ENCODE measurements at places on chromosomes 11 and 22.
A peak's percentile ranks its signal among the peaks of the same experiment; 100 is the strongest.

GRCh38 chr11:125164422-125165110 is at the start of gene PKNOX2:
Gene PKNOX2, plus strand, starts transcription at chr11:125164751. Its CDS starts 186,555 bp downstream, at chr11:125351306.
- no peaks in the 10 kb centered on the region for H3K36me3 ChIP-seq
- DNase-seq = peak; percentile 62
- H3K4me1 ChIP-seq = peaks cover 15% of the 10 kb centered on the region
- peaks cover 81% of the 10 kb centered on the region for H3K27me3 ChIP-seq
- no peak within 1 kb of the TSS for H3K27ac ChIP-seq

DNA sequence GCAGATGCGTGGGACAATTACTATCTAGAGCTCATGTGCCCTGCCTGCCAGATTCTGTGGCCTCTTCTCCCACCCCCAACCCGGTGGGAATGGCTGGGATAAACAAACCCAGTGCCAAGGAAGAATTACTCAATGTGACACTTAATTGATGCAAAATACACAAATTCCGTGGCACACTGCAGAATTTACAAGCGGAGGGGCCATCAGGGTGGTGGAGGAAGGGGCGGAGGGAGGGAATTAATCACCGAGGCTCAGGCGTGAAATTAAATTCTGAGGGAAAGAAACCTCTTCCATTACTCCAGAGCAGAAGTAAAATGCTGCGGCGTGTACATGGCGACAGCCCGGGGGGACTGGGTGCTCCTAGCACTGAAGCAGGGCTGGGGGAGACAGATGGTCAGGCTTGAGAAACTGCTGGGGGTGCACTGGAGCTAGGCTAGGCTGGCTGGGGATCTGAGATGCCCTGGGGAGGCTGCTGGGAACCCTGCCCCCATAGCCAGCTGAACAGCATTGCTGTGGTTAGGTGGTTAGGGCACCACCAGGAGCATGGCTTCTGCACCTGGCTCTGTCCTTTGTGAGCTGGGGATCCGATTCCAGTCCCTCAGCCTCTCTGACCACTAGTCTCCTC is 200.6 kb downstream of the CEP164 start:
- H3K27ac ChIP-seq = no peak overlapping the region
- DNase-seq = no peak
- H3K4me1 ChIP-seq = no peaks in the 10 kb centered on the region
- no peak overlapping the region for H3K4me3 ChIP-seq
- no peaks in the 10 kb centered on the region for H3K36me3 ChIP-seq
- peaks cover 2% of the 10 kb centered on the region for H3K27me3 ChIP-seq

DNA sequence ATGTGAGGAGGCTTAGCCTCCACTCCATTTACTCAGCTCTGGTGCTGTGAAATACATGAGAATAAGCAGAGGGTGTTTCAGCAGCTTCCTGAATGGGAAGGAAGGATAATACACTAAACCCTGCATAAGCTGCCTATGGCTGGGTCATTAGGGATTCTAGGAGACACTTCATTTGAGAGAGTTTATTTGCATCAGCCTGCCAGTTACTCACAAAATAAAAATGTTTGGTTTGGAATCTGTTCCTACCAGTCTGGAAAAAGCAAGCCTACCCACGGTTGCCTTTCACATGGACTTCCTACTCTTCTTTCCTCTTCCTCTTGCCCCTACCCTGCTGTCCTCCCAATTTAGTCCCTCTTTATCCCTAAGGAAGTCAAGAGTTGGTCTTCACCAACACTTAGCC is 20.5 kb downstream of the SLC1A2 start:
- no peak for DNase-seq
- peaks cover 44% of the 10 kb centered on the region for H3K27me3 ChIP-seq
- H3K4me3 ChIP-seq = no peak overlapping the region

DNA sequence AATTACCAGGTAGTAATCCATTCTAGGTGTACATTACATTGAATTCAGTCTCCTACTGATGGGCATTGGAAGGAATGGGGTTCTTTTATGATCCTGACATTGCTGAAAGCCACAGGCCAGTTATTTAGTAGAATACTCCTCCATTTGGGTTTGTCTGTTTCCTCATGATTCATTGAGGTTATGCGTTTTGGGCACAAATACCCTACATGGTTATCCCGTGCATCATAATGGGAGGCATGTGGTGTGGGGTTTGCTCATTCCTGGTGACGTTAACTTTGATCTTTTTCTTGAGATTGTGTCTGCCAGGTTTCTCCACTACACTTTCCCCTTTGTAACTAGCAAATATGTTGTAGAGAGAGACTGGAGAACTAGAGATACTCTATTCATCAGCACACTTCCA is 5.5 kb downstream of the FOLR3 start:
- H3K36me3 ChIP-seq = peaks cover 5% of the 10 kb centered on the region
- H3K4me1 ChIP-seq = peaks cover 45% of the 10 kb centered on the region
- peak; percentile 78 for DNase-seq

DNA sequence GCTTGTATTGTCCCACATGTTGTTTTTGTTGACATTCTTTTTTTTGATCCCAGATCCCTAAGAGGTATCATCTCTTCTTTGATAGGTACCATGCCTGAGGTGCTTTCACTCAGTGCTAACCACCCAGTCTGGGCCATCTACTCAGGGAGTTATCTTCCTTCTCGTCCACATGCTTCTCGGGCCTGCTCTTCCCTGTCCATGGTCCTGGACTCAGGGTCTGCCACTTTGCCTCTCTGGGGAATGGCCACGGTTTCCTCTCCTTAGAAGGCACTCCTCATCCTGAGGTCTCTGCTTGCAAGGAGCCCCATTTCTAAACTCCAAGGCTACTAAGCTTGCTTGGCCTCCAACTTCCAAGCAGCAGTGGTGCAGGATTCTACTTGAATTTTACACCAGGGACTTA is 227.0 kb upstream of the NCAM1 start:
- H3K36me3 ChIP-seq = no peaks in the 10 kb centered on the region
- no peak overlapping the region for H3K27ac ChIP-seq
- H3K4me3 ChIP-seq = no peak overlapping the region

DNA sequence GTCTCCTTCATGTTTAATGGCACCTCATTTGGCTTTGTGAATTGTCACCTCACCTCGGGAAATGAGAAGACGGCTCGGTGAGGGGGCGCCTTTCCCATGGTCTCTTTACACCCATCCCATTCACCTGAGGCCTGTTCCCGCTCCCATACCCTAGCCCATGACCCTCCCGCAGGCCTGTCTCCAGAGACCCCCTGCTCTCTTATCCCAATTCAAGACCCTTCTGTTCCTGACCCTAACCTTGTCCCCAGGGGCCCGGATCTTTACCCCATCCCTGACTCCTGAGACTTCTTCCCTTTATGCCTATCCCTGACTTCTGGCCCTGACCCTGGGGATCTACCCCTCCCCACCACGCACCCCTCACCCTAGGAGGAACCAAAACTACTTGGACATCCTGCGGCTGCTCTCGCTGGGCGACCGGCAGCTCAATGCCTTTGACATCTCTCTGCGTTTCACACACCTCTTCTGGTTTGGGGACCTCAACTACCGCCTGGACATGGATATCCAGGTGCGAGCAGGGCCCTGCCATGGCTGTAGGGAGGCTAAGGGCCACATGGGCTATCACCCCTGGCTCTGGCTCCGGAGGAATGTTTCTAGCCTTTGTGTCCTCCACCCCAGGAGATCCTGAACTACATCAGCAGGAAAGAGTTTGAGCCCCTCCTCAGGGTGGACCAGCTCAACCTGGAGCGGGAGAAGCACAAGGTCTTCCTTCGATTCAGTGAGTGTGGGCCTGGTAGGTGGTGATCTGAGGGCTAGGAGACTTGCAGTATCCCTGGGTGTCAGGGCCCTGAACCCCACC is 7.9 kb downstream of the INPPL1 start:
- H3K4me1 ChIP-seq = no peaks in the 10 kb centered on the region
- H3K36me3 ChIP-seq = peaks cover 22% of the 10 kb centered on the region

DNA sequence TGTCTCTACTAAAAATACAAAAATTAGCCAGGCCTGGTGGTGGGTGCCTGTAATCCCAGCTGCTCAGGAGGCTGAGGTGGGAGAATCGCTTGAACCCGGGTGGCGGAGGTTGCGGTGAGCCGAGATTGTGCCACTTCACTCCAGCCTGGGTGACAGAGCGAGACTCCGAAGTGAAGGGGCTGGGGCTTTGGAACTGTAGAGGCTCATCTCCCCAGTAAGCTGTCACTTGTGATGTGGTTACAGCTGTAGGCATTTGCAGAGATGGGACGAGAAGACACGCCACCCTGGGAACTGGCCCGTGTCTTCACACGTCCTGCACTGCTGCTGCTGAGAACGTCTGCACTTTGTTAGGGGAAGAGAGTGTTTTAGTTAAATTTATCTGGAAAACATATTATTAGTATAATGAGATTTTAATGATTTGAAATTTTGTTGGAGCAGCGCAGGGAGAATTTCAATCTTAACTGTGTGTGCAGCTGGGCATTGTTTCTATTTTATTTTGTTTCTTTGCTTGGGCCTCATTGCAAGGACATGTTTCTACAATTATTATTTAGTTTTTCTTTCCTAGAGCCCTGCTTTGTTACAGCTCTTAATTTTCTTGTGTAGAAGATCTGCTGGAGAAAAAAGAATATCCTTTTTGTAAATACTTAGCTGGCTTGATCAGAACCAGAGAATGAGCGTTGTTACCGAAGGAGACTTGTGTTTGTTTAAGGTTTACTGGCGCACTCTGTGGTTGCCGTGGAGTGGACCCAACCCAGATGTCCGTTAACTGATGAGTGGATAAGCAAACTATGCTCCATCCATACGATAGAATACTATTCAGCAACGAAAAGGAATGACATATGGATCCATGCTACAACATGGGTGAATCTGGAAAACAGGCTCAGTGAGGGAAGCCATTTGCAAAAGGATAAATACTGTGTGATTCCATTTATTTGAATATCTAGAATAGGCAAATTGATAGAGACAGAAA is 18.4 kb downstream of the PARVB start:
- no peak for DNase-seq
- no peak overlapping the region for H3K27ac ChIP-seq
- H3K4me3 ChIP-seq = no peak overlapping the region

- H3K27ac ChIP-seq = peak overlapping the region; percentile 70
- peak; percentile 54 for DNase-seq
- peaks cover 23% of the 10 kb centered on the region for H3K36me3 ChIP-seq
- H3K27me3 ChIP-seq = no peaks in the 10 kb centered on the region
These were observed 3.1 kb downstream of the CERK start for GRCh38 chr22:46734830-46735453.

DNA sequence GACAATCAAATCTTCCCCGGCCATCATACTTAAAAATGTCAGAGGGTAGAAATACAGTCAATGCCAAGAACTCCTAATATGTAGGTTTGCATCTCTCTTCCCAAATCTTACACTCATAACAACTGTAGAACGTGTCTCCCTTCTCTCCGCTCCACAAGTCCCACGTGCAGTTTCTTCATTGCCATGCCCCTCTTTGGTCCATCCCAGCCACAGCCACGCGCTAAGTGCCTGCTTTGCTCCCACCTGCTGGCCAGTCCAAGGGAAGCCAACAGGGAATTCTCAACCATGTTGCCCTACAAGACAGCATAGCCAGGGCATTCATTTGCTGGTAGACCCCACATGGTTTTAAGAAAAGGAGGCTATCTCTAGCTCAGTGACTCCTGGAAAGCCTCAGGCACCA is 420.6 kb upstream of the ISX start:
- no peaks in the 10 kb centered on the region for H3K27me3 ChIP-seq
- H3K4me1 ChIP-seq = no peaks in the 10 kb centered on the region
- no peak for DNase-seq
- H3K4me3 ChIP-seq = no peak overlapping the region
- H3K27ac ChIP-seq = no peak overlapping the region

DNA sequence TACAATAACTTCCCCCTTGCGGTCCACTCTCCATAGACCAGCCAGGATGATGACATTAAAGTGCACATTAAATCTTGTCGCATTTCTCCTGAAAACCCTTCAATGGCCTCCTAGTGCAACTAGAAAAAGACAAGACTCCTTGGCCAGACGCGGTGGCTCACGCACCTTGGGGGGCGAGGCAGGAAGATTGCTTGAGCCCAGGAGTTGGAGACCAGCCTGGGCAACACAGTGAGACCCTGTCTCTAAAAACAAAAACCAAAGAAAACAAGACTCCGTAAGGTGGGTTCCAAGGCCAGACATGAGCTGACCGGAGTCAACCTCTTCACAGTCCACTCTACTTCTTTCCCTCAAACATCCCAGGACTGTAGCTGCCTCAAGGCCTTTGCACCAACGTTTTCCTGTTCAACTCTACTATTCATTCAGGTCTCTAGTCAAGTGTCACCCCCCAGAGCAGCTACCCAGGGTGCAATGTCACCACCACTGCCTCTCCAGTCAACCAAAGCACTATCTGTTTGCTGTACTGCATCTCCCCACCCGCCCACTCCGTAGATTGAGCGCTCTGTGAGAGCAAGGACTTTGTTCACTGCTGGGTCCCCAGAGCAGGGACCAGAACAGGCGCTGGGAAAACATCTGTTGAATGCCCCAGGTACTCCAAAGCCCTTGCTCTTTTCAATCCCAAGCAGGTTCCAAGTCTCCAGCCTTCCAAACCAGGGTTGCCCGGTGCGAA is 739 bp downstream of the ZMAT5 start:
- no peaks in the 10 kb centered on the region for H3K27me3 ChIP-seq
- H3K36me3 ChIP-seq = peaks cover 23% of the 10 kb centered on the region
- H3K4me3 ChIP-seq = peak overlapping the region; percentile 94

DNA sequence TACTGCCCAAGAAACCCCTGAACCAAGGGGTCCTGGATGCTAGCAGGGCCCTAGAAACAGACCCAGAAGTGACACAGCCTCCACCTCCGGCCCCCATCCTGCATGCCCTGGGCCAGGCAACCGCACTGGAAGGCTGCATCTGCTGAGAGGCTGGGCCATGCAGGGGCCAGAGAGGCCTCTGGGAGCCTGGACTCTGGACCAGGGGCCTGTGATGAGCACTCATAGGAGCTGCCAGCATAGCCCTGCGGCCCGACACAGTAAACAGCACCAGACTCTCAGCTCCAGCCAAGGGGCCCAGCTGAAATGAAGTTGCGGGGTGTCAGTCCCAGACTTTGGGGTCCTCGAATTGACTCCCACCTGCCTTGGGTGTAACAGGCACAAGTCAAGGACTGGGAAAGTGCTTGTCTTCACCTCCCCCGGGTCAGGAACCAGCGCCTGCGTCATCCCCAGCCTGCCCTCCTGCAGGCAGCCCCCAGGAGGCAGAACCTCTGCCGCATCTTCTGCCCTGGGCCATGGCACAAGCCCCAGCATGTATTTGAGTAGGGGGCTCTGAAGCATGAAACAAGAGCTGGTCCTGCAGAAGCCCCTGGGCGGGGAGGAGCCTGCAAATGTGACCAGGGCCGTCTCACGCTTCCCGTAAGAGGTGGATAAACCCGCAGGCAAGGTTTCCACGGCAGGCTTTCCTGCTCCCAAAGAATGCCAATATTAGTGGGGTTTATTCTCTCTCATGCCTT is 25.2 kb upstream of the CCND1 start:
- H3K4me1 ChIP-seq = no peaks in the 10 kb centered on the region
- no peak overlapping the region for H3K27ac ChIP-seq

DNA sequence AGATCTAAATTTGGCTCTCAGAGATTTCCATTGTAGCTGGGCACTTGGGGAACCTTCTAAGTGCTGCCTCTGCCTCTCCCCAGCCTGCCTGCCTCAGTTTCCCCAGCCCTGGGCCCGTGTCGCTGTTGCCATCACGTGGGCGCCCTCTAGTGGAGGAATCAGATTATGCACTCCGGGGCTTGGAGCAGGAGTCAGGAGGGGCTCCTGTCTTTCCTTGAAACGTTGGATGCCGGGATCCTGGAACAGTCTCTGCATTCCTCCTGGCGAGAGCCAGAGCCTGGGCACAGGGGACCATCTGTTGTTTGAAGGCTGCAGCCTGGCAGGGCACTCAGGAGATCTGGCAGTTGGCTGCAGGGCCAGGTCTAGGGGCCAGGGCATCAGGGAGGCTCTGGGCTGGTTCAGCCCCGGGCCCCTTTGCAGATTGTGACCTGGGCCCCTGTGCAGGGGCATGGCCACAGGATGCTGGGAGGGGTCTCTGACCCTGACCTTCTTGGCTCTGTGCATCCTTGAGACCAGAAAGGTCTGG is 71.6 kb downstream of the LRP5 start:
- peaks cover 9% of the 10 kb centered on the region for H3K27me3 ChIP-seq
- no peaks in the 10 kb centered on the region for H3K36me3 ChIP-seq
- H3K27ac ChIP-seq = no peak overlapping the region

Data from activated CD8-positive, alpha-beta memory T cell treated with anti-CD3 and anti-CD28 coated beads, Interleukin-2, amount 10 ng/mL, durations not matched to agents 7 days and 5 days (primary cell).